ENCODE measurements at places on chromosomes 16 and 17.

DNA sequence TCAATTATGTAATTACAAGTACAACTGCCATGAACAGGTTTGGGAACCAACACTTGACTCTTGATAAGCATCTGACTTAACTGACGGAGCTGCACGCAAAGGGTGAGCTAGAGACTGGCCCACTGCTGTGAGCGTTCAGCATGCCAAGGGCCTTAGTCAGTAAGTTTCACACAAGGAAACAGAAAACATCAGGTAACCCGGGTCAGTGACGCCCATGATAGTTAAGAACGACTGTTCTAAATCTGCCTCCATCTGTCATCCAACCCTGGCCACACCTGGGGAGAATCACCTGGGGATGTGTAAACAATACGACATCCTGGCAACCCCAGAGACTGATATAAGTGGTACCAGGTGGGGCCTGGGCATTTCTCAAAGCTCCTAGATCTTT lies 12.3 kb downstream of the SMIM5 start:
- peak; percentile 79 for DNase-seq

DNA sequence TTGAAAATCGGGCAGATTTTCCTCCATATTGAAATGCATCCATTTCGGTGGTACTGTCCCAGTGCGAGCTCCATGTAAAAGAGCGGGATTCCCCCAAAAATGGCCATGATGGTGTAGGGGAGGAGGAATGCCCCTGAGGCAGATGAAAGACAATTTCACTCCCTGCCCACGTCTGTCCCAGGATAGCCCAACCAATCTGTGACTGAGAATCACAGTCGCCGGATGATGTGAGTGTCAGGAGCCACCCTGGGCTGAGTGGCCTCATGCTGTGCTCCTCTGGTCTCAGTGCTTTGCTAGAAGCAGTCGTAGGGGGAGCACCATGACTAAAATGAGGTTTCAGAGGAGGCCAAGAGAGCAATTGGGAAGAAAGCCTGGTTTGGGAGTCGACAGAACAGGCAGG lies 16.7 kb downstream of the SLC6A4 start:
- no peak for DNase-seq

DNA sequence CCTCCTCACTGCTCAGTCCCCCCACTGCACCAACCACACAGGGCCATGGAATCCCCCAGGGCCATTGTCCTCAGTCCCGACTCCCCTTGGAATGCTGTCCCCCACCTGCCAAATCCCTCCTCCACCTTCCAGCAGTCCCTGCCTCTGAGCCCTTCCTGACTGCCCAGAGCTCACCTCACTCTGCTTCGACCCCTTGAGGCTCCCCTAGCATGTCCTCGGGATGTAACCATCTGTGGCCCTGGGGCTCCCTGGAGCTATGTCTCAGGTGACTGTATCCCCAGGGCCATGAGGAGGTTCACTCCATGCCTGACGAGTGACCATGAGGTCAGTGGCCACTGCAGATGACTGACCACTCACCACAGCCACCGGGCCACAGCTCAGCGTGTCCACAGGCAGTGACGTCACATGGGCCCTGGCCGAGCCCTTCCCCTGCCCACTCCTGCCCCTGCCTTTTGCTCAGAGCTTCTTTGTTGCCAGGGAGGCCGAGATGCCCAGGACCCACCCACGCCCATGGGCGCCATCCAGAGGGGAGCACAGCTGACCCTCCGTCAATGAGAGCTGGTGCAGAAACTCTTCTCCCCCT lies 7.7 kb upstream of the PIEZO1 start:
- DNase-seq = no peak

DNA sequence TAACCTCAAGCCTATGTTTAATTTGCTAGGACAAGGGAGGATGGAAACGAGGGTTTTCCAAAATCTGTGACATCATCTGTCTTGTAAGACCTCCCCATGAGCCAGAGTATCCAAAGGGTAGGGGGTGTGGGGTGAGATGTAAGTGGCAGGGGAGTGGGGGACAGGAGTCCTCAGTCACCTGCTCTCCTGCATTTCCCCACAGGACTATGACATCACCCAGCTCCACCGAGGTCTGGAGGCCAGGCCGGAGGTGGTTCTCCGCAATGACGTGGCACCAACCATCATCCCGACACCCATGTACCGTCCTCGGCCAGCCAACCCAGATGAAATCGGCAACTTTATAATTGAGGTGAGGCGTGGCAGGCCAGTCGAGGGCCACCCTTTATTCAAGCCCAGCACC lies 41.5 kb upstream of the CDH1 start:
- DNase-seq = no peak

DNA sequence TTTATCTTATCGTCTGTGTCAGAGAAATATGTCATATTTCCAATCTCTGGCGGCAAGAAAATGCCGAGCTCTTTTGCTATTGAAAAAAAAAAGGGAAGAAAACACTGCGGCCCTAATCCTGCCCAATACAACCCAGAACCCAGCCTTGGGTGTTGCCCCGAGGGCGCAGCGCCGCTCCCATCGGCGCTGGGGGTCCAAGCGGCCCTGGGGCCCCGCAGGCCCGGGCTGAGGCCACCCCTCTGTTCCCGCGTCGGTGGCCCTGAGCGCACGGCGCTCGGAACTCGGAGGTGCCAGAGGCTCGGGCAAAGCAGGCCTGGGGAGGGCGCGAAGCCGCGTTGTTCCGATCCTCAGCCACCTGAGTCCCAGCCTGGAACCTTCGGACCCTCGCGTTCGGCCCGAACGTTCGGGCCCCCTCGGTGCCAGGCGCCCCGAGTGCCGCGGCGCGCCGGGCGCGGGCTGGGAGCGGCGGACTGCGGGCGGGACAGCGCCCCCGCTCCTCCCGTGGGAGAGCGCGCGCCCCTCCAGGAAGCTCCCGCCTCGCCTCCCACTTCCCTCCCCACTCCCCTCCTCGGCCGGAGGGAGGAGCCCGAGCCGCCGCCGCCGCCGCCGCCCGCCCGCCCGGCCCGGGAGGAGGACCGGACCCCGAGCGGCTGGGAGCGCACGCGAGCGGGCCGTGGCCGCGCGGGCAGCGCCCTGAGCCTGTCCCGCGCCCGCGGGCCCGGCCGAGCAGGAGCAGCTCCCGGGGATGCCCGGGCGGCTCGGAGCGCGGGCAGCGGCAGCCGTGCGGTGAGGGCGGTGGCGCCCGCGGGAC lies at the start of gene CPNE2:
Gene CPNE2, plus strand, starts transcription at position 609 of the 811 bp plus-strand sequence. CDS start 18,160 bp downstream, outside the sequence.
- DNase-seq = peak; percentile 78

DNA sequence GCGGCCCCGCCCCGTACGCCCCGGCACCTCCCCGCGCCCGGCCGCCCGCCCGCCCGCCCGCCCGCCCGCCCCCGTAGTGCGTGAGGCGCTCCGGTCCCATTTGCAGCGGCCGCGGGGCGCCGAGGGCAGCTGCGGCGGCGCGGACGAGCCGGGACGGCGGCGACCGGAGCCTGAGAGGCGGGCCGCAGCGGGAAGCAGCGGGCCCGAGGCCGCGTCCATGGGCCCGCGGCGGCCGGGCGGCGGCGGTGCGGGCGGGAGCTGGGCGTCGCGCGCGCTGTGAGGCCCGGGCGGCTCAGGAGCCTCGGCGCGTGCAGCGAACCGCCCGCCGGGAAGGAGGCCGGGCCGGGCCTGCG lies at the start of gene MPRIP:
Gene MPRIP, plus strand, starts transcription at position 74 of the 353 bp plus-strand sequence. CDS start 392 bp downstream, outside the sequence.
- DNase-seq = no peak

- no peak for DNase-seq
Observed at GRCh38 chr17:62578757-62579487, 48.5 kb upstream of the MRC2 start.

DNA sequence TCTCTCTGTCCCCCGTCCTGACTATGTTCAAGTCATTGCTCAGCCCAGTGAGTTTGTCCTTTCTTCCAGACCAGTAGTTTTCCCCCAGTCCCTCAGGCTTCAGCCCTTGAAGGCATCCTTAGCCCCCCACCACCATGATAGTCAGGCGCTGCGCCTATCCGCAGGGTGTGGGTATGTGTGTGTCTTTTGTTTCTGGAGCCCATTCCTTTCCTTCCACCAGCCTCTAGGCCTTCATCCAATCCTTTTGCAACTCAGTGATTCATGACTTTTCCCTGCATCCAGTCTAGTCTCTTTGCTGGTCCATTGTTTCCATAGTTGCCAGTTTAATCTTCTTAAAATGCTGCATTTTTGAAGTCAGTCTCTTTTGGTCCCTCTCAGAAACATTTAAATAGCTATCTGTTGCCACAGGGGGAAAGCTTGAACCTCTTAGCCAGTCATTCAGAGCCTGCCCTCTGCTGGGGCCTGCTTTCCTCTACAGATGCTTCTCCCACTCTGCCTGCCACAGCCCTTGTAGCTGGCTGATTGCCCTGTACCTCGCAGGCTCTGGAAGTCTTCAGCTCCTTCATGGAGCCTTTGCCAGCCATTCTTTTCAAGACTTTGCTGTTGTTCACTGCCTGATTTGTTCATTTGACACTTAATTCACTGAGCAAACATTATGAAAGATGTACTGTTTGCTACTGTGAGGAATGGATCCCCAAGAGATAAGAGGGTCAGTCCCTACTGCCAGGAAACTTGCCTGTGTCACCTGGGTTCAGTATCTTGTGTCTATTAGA lies 55.9 kb upstream of the ADCY7 start:
- peak; percentile 89 for DNase-seq

GRCh38 chr17:1455291-1455796 lies 688 bp downstream of the CRK start:
- DNase-seq = peak; percentile 91

- DNase-seq = no peak
Observed at GRCh38 chr17:33436321-33436720, 143.2 kb upstream of the ASIC2 start.

DNA sequence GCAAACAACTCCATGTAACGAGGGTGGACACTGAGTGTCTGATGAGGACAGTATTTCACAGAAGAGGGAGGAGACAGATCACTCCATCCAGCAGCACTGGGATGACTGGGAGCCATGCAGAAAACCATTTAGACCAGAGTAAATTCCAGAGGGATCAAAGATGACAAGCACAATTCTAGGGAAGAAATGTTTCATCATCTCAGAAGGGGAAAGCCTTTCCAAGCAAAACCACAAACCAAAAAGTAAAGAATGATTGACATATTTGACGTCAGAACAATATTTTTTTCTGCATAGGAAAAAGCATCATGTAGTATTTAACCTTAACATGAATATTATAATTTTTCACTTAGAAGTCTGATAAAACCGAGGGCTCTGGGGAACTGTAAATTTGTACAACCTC lies 4.8 kb downstream of the DNASE1 start:
- peak; percentile 12 for DNase-seq

GRCh38 chr16:27717726-27718125 lies 167.8 kb downstream of the KATNIP start:
- DNase-seq = no peak

GRCh38 chr17:17079761-17080160 lies 37.5 kb downstream of the MPRIP start:
- DNase-seq = no peak

DNA sequence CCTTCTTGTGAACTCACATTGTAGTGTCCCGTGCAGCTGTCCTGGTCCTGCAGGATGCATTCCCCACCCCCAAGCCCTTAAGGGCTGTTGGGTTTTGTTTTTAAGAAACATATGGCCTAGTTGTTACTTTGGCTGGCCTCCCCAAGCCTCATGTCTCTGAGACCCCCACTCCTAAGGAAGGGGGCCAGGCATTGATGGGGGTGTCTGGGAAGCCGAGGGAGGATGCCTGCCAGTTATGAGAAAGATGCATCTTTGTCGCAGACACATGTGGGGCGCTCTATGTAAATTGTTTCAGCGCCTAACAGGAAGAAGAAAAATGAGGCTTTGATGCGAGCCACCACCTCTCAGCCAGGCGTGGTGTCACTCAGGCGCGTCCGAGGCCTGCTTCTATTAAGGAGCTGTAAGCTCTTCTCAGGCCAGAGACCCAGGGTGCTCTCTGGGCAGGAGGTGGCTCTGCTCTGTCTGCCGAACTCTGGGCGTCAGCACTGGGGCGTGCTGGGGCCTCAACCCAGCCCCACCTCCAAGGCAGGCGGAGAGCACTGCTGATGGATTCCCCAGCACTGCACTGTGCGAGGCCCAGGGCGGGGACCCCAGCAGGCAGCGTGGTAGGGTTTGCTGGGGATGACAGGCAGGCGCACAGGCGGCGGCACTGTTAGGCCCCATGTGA lies 70.6 kb downstream of the SREBF1 start:
- DNase-seq = no peak

GRCh38 chr17:31798205-31798724 lies 60.8 kb downstream of the COPRS start:
- DNase-seq = no peak

- DNase-seq = no peak
Observed at GRCh38 chr17:45581860-45582259, 91.3 kb upstream of the PLEKHM1 start.

GRCh38 chr17:34913001-34913400 lies 48.3 kb downstream of the CCT6B start:
- DNase-seq = peak; percentile 89

DNA sequence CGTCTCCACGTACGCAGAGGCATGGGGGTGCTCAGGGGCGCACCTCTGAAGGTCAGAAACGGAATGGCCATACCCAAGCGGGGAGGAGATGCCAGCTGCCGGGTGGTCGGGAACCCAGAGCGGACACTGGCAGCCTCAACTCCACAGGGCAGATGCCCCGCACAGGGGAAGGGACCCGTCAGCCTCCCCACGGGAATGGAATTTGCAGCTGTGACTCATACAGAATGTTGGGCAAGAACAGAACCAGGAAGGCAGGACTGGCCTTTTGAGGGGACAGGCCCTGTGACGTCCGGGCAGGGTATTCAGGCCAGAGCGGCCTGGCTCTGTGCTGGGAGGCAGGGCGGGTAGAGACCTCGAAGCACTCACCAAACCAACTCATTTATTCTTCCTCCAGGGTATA lies 7.5 kb downstream of the TK1 start:
- peak; percentile 53 for DNase-seq

GRCh38 chr17:15048933-15049794 lies 216.0 kb downstream of the PMP22 start:
- peak; percentile 67 for DNase-seq

DNA sequence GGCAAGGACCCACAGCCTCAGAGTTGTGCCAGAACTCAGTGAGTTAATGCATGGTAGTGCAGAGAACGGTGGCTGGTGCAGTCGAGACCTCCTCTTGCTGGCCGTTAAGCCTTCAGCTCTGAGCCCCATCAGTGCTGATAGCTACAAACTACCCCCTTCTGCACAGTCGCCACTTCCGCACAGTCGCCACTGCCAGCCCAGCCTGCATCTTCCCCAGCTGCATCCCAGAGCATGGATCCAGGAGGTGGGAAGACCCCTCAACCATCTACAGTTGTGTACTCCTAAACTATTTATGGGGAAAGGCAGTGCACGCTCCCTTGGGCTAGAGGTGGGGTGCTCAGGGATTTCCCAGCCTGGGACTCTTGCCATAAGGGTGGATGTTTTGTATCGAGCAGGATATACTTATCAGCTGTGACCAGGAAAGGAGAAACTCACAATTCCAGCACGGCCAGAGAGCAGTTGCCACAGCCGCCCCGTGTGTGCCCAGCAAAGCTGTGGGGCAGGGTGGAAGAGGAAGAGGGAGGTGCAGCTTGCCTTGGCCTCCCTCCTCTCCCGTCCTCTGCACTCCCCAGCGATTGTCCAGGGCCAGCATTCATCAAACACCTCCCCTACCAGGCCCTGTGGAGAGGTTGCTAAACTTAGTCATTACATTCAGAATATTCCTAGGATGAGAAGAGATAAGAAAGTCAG lies 49.5 kb upstream of the CMIP start:
- no peak for DNase-seq

DNA sequence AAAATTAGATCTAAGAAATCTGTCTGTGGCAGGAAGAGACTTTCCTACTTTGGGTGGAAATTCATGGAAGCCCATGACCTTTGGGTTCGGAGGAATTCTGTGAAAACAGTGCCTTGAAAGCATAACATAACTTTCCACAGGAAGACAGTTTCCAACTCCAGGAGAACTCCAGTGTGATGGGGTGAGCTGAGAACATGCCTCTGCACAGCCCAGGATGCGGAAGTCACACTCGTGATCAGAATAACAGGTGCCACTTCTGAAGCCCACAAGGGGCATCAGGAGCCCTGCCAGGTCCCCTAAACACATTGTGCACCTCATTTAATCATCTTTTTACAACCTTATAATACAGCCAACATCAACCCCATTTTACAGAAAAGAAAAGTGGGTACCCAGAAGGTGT lies 9.7 kb downstream of the TVP23A start:
- DNase-seq = no peak

Data from endodermal cell (in vitro differentiated cells).